Neuronal stem cell (in vitro differentiated cells): ENCODE measurements at places on chromosomes 11 and 22.

DNA sequence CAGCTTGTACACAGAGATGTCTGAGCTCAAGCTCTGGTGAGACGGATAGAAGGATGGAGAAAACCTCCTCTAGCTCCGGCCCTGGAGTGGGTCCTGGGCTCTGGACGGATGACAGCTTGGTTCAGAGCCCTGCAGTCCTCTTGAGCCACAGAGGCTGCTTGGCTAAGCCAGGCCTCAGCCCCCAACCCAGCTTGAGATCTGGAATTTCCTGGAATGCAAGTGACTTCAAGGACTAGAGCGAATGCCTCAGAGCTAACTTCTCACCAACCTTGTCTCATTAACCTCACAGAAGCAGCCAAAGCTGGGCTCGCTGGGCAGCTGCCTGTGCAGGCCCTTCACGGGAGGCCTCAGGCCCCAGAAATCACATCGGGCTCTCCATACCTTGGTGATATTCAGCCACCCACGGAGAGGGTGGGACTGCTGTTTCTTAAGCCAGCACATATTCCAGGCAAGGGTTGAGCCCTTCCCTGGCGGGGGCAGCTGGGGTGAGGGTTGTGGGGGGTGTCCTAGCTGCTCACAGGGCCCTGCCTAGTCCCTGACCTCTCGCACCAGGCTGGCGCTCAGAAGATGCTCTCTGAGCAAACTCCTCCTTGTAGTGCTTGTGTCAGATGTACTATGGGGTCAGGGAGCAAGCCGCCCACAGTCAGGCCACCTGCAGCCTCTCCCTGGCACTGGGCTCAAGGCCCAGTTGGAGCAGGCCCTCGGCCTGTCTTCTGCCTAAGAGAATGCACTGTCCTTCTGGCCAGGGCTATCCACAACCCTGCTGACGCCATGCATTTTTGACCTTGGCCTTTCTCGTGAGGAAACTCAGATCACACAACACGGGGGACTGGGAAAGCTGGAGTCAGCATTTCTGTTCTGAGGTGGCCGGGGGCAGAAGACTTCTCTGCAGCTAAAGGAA, 73.6 kb upstream of the TTLL12 start:
- H3K36me3 ChIP-seq, result peaks cover 25% of the 10 kb centered on the region
- DNase-seq, result no peak
- peaks cover 10% of the 10 kb centered on the region for H3K4me1 ChIP-seq
- H3K27ac ChIP-seq, result no peak overlapping the region

DNA sequence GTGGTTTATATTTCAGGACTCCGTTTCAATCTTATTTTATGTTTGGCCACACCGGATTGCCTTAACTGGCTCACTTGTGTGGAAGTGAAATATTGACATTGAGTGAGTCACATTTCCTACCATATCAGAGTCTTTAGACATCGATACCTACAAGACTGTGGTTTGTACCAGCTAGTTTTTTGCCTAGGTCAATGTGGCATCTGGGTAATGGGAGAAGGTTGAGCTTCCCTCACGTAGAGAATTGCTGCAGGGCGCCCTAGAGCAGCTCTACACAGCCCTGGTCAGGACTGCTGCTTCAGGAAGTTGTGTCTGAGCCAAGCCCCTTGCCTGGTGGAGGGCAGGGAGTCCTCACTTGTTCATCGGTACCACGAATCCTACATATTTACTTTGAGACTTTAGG, 1.6 kb downstream of the GRAMD1B start:
- no peak overlapping the region for H3K27ac ChIP-seq
- no peak for DNase-seq
- H3K36me3 ChIP-seq, result peaks cover 3% of the 10 kb centered on the region
- peaks cover 14% of the 10 kb centered on the region for H3K4me1 ChIP-seq

DNA sequence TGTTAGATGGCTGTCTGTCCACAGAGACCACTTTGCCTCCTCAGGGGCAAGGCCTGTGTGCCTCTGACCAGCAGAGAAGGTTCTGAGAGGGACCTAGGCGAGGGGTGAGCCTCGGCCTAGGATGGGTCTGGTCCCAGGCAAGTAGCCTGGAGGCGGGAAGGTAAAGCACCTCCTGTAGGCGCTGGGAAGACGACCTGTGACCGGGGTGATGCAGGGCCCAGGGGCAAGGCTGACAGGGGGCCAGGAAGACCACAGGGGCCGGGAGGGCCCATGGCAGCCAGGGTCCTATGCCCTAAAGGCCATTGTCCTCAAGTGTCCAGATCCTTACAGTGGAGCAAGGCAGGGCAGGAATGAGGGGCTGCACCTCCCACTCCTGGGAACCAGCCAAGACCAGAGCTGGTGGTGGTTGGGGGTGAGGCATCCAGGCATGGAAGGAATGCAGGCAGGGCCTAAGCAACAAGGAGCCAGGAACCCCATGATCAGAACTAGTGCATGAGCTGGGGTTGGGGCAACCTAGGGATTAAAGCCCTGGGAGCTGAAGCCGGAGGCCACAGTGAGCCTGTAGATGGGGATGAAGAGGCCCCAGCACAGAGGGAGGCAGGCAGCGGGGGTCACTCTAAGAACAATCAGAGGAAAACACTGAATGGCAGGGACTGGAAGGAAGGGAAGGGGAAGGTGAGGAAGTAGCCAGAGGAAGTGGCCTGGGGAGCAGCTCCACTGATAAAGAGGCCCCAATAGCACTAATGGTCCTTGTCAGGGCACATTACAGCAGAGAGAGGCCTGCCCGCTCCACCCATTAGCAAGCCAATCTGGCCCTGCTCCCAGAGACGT, 32.9 kb upstream of the KLHL35 start:
- no peaks in the 10 kb centered on the region for H3K27me3 ChIP-seq
- H3K36me3 ChIP-seq, result no peaks in the 10 kb centered on the region
- DNase-seq, result no peak
- no peak overlapping the region for H3K27ac ChIP-seq

GRCh38 chr11:77047007-77047927, 13.1 kb downstream of the B3GNT6 start:
- H3K27ac ChIP-seq, result no peak overlapping the region
- H3K4me3 ChIP-seq, result peak overlapping the region; percentile 25
- H3K36me3 ChIP-seq, result no peaks in the 10 kb centered on the region
- DNase-seq, result peak; percentile 67

GRCh38 chr11:20623252-20623651, 23.8 kb downstream of the SLC6A5 start:
- H3K27me3 ChIP-seq, result no peaks in the 10 kb centered on the region
- H3K27ac ChIP-seq, result no peak overlapping the region
- no peaks in the 10 kb centered on the region for H3K36me3 ChIP-seq
- H3K4me3 ChIP-seq, result no peak overlapping the region

DNA sequence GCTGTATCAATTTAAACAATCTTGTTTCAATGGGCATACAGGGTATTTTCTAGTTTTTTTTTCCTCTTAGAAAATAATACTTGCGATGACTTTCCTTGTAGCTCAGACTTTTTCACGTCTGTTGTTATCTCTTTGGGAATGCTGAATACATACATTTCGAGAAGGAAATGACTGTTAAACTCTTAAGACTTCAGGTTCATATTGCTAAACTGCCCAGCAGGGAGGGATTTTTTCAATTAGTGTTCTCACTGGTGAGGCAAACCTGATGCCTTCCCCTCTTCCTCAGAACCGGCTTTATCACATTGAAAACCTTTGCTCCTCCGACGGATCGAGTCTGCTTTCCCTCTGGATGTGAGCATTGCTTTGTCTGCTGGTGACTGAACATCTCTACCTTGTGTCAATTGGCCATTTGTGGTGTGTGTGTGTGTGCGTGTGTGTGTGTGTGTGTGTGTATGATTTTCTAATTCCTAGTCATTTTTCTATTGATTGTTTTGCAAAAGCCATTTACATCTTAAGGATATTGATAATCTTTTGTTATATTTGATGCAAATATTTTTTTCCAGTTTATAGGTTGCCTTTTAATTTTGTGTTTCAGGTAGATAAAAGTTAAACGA, 6.6 kb downstream of the NEAT1 start:
- H3K4me1 ChIP-seq, result peaks cover 40% of the 10 kb centered on the region
- H3K27ac ChIP-seq, result no peak overlapping the region
- DNase-seq, result no peak
- no peaks in the 10 kb centered on the region for H3K27me3 ChIP-seq

GRCh38 chr11:102276783-102277182, 40.5 kb upstream of the BIRC3 start:
- no peak overlapping the region for H3K4me3 ChIP-seq
- H3K27ac ChIP-seq, result no peak overlapping the region
- no peaks in the 10 kb centered on the region for H3K36me3 ChIP-seq
- H3K27me3 ChIP-seq, result no peaks in the 10 kb centered on the region
- H3K4me1 ChIP-seq, result peaks cover 3% of the 10 kb centered on the region

DNA sequence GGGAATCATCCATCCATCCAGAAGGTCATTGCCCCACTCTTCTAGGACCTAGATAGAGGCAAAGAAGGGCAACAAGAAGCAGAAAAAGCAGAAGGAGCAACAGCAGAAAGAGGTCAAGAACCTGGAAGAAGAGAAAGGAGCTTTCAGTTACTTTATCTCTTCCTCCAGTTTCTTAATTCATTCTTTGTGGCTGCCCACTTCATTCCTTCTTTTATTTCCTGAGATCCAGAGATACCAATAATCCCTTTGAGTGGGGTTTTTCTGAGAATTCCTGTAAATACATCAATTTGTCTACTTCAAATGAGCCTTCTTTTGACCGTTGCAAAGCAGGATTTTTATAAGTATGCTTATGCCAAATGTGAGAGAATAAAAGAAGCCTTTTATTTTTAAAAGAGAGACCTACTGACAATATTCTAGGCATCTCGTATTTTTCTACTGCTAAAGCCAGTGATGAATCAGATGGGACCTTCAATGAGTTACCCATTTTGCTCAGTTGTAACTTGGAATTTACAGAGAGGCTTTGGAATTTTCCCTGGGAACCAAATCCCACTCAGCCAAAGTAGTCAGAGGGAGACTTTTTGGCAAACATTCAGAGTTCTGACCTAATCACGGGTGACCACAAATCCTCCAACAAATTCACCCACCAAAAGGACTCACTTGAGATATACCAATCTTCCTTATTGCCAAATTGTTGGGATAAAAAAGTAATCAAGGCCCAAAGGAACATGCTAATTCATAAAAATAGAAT, 54.9 kb downstream of the ZC3H12C start:
- H3K27ac ChIP-seq, result no peak overlapping the region
- DNase-seq, result no peak
- peaks cover 4% of the 10 kb centered on the region for H3K4me1 ChIP-seq
- no peaks in the 10 kb centered on the region for H3K27me3 ChIP-seq
- no peak overlapping the region for H3K4me3 ChIP-seq
